Caco-2 (cell line): ENCODE measurements at places on chromosomes 6 and 20.

GRCh38 chr6:17621003-17621402 lies 20.9 kb downstream of the FAM8A1 start:
- H3K4me1 ChIP-seq: no peaks in the 10 kb centered on the region
- H3K27me3 ChIP-seq: no peaks in the 10 kb centered on the region

DNA sequence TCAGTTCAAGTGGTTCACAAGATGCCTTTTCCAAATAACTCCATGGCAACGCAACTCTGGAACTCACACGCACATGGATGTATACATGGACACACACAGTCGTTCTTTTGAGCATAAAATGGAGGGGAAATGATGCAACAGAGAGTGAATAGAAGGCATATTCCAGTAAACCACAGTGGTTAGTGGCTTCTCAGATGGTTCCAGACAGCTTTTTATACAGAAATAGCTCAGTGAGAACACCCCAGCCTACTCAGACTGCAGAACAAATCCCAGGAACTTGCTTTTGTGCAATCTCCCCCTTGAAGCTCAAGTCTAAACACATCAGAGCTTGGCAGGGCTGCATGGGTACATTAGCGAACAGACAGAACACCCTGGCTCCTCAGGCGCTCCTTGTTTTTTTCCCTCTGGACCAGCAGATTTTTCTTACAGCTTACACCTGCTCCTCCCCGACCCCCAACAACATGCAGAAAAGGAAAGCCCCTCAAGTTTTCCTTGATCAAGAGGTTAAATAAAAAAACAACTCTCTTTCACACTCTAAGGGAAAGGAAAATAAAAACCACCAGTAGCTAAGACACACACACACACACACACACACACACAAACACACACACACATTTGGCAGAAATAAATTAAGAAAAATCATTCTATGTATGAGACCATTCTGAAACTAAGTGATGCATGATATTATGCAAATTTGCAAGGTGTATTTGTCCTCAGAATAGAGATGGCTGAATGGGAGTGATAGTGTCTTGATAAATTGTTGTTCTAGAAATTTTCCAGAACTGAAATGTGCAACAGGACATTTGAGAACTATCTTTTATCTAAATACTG lies 51.2 kb upstream of the RANBP9 start:
- no peak overlapping the region for H3K27ac ChIP-seq
- no peak for DNase-seq
- H3K4me3 ChIP-seq: no peak overlapping the region

GRCh38 chr20:40191573-40191972 lies 497.5 kb downstream of the MAFB start:
- H3K4me3 ChIP-seq: no peak overlapping the region
- H3K4me1 ChIP-seq: no peaks in the 10 kb centered on the region
- H3K27me3 ChIP-seq: no peaks in the 10 kb centered on the region
- H3K36me3 ChIP-seq: no peaks in the 10 kb centered on the region
- DNase-seq: no peak

- no peaks in the 10 kb centered on the region for H3K36me3 ChIP-seq
- no peak overlapping the region for H3K27ac ChIP-seq
- H3K4me3 ChIP-seq: no peak overlapping the region
Measured at GRCh38 chr6:17336425-17336824, 55.3 kb downstream of the RBM24 start.

DNA sequence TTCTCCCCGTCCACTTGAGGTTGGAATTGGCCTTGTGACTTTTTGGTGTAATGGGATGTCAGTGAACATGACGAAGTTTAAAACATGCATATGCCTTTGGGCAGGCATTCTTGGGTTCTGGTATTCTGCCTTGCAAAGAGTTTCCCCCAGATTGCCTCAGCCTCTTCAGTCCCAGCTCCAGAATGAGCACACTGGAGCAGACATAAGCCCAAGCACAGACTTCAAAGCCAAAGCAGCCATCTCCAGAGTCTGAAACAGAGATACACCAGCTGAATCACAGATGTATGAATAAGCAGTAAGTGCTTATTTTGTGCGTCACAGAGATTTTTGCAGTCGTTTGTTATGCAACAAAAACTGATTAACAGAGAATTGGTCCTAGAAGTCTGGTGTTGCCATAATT lies 546.0 kb downstream of the FRK start:
- H3K27me3 ChIP-seq: no peaks in the 10 kb centered on the region
- DNase-seq: no peak
- H3K4me1 ChIP-seq: no peaks in the 10 kb centered on the region
- H3K36me3 ChIP-seq: no peaks in the 10 kb centered on the region
- no peak overlapping the region for H3K4me3 ChIP-seq

GRCh38 chr20:11895861-11896387 lies 21.8 kb upstream of the BTBD3 start:
- H3K4me1 ChIP-seq: 0 out of 2 replicates have a peak, but pooled peaks cover 4% of the 10 kb centered on the region
- H3K36me3 ChIP-seq: no peaks in the 10 kb centered on the region
- H3K4me3 ChIP-seq: no peak overlapping the region
- DNase-seq: no peak
- no peak overlapping the region for H3K27ac ChIP-seq

GRCh38 chr6:135372758-135373157 lies 124.8 kb downstream of the AHI1 start:
- no peaks in the 10 kb centered on the region for H3K36me3 ChIP-seq
- no peak overlapping the region for H3K27ac ChIP-seq
- H3K4me3 ChIP-seq: no peak overlapping the region

DNA sequence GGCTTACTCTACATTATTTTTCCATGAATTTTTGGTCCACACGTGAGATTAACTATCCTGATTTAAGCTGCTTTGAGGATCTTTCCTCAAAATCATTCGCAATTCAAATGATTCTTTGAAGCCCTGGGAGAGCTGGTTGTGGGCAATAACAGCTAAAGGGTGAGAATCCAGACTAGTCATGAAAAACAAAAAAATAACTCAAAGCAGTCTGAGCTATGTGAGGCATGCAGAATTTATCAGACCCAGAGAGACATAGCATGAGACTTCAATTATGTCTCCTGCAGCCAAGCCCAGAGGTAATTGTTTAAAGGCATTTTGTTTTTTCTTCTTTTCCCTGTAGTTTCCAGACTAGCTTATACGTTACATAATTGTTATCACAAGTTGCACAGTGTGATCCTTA lies 517.3 kb upstream of the PTCHD4 start:
- no peak for DNase-seq
- H3K4me1 ChIP-seq: no peaks in the 10 kb centered on the region

DNA sequence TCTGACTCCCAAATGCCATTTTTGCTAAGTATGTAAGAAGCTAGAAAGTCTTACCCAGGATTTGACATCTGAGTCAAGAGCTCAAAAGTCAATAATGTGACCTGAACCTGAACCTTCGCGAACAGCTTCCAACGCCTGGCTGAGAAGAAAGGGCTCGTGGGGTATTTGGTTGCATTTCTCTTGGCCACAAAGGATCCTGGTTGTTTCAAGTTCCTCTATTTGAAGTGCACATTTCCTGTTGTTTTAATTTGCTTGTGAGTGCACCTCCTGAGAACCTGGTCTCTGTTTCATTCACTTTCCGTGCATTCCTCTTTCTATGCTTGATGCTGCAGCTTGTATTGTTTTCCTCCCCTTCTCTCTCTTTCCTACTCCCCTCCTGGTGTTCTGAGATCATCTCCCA lies 212.5 kb downstream of the FOXA2 start:
- H3K27ac ChIP-seq: no peak overlapping the region
- DNase-seq: no peak
- H3K4me3 ChIP-seq: no peak overlapping the region
- no peaks in the 10 kb centered on the region for H3K4me1 ChIP-seq
- no peaks in the 10 kb centered on the region for H3K36me3 ChIP-seq

DNA sequence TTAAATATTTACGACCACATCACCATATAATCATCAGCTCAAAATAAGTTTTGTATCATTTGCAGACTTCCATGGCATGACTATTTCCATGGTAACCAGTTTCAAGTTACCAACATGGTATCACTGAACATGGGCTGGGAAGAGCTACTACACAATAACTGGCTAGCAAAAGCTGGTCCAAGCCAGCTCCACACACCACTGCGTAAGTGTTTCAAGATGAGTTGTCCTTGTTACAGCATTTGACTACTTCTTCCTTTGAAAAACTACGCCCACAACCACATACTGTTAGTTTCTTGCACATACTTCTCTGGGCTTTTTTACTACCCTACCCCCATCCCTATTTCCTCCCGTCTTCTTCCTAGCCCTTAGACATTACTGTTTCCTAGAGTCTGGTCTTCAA lies 8.5 kb downstream of the CD164 start:
- peaks cover 5% of the 10 kb centered on the region for H3K36me3 ChIP-seq
- peak overlapping the region; percentile 5 for H3K27ac ChIP-seq
- DNase-seq: no peak
- H3K27me3 ChIP-seq: no peaks in the 10 kb centered on the region
- no peak overlapping the region for H3K4me3 ChIP-seq
- no peaks in the 10 kb centered on the region for H3K4me1 ChIP-seq

- no peak overlapping the region for H3K4me3 ChIP-seq
- DNase-seq: no peak
- no peaks in the 10 kb centered on the region for H3K4me1 ChIP-seq
Measured at GRCh38 chr6:18431581-18431980, 44.4 kb downstream of the RNF144B start.

GRCh38 chr20:14701326-14701725 lies 363.9 kb upstream of the FLRT3 start:
- no peaks in the 10 kb centered on the region for H3K27me3 ChIP-seq
- H3K36me3 ChIP-seq: no peaks in the 10 kb centered on the region
- no peak overlapping the region for H3K4me3 ChIP-seq

GRCh38 chr6:47665112-47665511 lies 33.3 kb upstream of the ADGRF4 start:
- H3K4me1 ChIP-seq: peaks cover 12% of the 10 kb centered on the region
- H3K4me3 ChIP-seq: no peak overlapping the region
- DNase-seq: no peak

DNA sequence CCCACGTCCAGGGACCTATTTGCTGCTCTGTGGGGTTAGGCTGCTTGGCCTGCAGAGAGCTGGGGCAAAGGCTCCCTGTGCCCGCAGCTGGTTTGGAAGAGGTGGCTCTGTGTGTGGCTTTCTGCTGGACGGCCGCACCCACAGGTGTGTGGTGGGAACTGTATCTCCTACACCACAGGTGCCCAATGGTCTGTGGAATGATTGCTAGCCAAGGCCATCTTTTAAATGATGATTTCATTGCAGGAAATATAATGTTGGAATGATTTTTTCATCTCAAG lies 178.4 kb downstream of the DLL1 start:
- DNase-seq: no peak
- H3K4me3 ChIP-seq: no peak overlapping the region
- H3K27ac ChIP-seq: no peak overlapping the region
- no peaks in the 10 kb centered on the region for H3K36me3 ChIP-seq

- no peak for DNase-seq
- H3K4me1 ChIP-seq: no peaks in the 10 kb centered on the region
- H3K4me3 ChIP-seq: no peak overlapping the region
- H3K27me3 ChIP-seq: no peaks in the 10 kb centered on the region
- H3K36me3 ChIP-seq: no peaks in the 10 kb centered on the region
- no peak overlapping the region for H3K27ac ChIP-seq
Measured at GRCh38 chr20:7656687-7657467, 283.4 kb downstream of the HAO1 start.

- H3K36me3 ChIP-seq: no peaks in the 10 kb centered on the region
- no peak overlapping the region for H3K4me3 ChIP-seq
- H3K27me3 ChIP-seq: no peaks in the 10 kb centered on the region
- DNase-seq: no peak
- H3K4me1 ChIP-seq: no peaks in the 10 kb centered on the region
Measured at GRCh38 chr20:37453288-37453687, 67.8 kb upstream of the NNAT start.

- no peak overlapping the region for H3K27ac ChIP-seq
- H3K4me1 ChIP-seq: 0 out of 2 replicates have a peak, but pooled peaks cover 3% of the 10 kb centered on the region
- no peaks in the 10 kb centered on the region for H3K27me3 ChIP-seq
- no peak for DNase-seq
- no peaks in the 10 kb centered on the region for H3K36me3 ChIP-seq
Measured at GRCh38 chr6:31142361-31142761, 3.5 kb upstream of the PSORS1C2 start.
